ENCODE measurements at places on chromosomes 6 and 20.

- DNase-seq, result no peak
These were observed 6.3 kb upstream of the TGM3 start for GRCh38 chr20:2289475-2289874.

- DNase-seq, result peak; percentile 86
These were observed 46.4 kb downstream of the MOCS1 start for GRCh38 chr6:39887692-39888450.

DNA sequence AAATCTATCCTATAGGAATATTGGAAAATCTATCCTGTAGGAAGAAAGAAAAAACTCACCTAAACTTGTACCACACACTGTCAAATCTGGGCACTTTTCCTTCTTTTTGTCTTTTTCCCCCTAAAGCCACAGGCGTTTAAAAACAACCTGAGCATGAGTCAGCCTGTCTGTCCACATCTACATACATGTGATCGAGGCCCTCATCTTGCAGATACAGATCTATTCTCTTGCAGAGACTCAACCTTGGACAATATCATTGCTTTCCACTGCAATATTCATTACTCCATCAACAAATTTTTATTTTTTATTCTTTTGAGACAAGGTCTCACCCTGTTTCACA is 95.9 kb upstream of the IYD start:
- DNase-seq, result no peak

- no peak for DNase-seq
These were observed 132.4 kb upstream of the ARMC2 start for GRCh38 chr6:108715832-108716231.

DNA sequence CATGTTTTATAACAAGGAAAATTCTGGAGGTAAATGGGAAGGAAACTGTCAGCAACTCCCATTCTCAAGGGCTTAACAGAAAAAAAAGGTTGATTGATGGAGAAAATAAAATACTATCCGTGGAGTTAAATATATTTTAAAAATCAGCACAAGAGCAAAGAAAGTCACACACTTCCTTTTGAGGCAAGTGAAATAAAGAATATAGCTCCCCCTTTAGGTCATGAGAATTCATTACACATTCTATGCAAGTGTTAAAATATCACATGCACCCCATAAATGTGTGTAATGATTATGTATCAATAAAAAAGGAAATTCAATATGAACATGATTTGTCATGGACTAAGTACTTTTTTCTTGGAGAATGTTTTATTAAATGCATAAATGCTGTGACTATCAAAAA is 349.2 kb downstream of the TPBG start:
- no peak for DNase-seq

DNA sequence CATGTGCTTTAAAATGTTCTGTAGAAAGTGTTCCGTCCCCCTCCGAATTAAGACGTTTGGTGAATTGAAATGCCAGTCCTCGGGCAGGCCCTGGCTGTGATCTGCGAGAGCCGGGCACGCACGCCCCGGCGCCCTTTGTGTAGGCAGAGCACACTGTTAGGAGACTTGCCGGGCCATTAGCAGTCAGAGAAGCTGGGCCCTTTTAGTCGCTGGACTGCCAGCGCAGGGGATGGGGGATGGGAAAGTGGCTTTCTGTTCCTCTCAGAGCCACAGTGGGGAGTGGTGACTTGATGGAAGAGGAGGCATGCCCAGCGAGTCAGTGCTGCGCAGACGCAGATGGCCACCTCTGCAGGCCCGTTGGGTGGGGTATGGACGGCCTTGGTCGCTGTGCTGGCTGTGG is 2.2 kb downstream of the PPP1R3G start:
- peak; percentile 47 for DNase-seq

GRCh38 chr6:80214436-80215022 is 108.1 kb downstream of the BCKDHB start:
- DNase-seq, result no peak

DNA sequence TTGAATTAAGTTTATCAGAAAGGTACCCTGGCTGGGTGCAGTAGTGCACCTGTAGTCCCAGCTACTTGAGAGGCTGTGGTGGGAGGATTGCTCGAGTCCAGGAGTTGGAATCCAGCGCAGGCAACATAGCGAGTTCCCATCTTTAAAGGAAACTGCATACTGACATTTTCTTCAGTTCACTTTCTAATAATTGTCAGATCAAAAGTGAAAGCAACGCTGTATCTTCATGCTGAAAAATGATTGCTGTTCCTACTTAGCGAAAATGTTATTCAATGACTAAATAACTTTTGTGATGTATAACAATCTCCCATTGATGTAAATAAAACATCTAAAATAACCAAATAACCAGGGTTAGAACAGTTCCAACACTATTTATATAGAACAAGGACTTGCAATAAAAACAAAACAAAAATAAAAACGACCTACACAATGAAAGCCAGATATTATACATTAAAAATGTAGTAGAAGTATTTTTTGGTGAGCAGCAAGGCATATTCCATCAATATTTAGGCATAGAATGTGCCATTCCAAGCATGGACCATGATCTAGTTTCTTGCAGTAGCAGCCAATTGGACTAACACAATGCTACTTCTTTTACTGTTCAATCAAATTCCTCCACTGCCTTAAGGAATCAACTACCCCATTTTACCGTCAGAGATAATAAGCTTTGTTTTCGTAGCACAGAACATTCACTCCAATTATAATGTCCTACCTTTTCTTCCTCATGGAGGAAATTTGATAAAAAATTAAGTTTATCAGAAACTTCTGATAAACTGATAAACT is 1.5 kb downstream of the LATS1 start:
- DNase-seq, result no peak

GRCh38 chr20:39142407-39143096 is 180.4 kb downstream of the DHX35 start:
- DNase-seq, result no peak

GRCh38 chr6:90249034-90249433 is 47.6 kb downstream of the BACH2 start:
- DNase-seq, result no peak

DNA sequence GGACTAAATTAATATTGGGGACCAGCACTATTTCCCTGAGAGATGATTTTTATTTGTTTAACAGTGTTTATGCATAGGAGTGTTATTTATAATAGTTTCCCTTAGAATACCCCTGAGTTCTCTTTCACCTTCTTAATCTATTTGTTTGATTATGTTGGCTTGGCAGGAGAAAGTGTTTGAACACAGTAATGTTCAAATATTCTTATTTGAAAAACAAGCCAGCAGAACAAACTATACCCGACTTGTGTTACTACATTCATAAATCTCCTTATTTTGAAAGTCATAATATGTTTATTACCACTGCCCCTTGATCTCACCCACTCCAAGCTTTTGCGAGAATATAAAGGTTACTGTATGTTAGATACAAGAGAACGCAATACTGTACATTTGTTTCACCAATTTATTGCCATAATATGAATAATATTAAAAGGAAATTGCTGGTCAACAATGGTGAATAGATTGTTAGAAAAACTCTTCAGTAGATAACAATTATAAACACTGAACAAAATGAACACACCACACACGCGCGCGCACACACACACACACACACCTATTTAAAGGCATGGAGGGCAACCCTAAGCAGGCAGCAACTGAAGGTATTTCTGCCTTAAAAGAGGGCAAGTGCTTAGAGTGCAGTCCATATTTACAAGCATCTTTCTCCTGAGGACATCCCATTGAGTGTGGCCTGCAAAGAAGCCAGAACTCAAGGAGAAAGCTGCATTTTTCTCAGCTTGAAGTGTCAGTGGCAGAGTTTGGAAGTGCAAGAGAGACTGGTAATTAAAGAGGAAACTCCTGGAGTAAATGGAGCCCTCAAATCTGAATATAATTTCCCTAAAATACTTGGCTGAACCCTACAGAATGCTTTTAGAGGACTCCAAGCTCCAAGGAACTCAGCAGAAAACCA is 279.4 kb upstream of the MAN1A1 start:
- DNase-seq, result no peak

DNA sequence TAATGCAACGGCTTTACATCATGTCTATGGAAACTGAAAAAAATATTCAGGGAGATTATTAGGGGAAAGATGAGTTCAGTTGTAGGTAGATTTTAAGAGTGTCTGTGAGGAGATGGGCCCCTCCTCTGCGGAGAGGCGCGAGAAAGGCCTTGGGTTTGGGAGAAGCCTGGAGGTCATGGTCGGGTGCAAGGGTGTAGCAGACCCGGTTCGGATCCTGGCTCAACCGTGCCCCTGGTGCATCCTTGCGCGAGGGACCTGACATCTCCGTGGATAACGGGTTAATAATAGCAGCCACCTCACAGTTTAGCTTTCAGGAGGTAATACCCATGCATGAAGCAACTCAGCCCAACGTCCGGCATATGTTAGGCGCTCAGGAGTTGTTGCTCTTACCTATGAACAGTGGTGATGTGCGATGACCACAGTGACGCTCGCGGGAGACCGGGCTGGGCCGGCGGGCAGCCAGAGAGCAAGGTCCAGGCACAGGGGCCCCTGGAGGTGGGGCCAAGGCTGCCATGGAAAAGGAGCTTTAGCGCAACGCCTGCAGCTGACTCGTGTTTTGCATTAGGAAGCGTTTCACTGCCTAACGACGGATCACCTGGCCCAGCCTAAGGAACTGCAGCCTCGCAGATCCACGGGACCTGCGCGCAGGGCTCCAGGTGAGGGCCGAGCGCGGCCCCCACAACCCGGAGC is 146.4 kb upstream of the ARID1B start:
- DNase-seq, result no peak

DNA sequence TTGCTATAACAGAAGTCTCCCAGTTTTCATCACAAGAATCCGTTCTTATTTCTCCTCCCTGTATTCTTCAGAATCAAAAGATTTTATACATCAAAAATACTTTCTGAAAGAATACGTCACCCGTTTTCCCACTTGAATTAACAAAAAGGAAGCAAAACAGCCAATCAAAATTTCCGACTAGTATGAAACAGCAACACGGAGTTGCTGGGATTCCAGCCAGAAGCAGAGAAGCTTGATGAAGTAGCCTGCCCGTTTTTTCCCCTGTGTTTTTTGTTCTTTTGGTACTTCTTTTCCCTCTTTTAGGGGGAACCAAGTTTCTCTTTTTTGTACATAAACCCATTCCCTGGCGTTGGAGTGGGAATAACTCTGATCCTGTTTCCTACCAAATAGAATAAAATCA is 14.6 kb downstream of the TXLNB start:
- no peak for DNase-seq

DNA sequence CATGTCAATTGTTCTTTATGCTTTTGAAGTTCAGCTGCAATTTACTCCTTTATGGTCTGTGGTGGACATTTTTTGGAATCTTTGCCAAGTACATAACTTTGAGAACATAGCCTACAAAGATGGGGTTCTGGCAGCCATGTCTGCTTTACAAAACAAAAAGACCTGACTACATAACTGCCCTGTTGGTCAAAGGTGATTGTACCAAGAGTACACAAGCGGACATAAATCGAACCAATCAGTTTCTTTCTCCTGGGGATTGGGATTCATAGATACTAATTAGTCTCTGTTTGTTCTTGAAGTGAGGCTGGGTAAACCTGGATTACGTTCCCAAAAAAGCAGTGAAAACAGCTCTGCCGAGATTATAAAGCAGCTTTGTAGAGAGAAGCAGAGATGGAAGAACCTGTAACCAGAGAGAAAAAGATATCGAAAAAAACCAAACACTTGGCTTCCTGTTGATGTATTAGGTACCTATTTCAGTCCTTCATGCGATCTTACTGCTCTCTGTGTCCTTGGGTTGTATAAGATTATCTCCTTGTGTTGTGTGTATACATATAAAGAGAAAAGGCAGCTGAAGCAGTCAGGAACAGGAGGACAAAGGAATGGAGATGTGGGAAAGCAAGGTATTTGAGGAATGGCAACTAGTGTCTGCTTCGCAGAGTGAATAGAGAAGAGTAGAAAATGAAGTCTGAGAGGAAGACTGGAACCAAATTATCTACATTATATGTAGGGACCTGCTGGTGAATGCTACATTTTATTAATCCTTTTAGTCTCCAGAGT is 2.7 kb upstream of the ZFAND3 start:
- DNase-seq, result no peak

DNA sequence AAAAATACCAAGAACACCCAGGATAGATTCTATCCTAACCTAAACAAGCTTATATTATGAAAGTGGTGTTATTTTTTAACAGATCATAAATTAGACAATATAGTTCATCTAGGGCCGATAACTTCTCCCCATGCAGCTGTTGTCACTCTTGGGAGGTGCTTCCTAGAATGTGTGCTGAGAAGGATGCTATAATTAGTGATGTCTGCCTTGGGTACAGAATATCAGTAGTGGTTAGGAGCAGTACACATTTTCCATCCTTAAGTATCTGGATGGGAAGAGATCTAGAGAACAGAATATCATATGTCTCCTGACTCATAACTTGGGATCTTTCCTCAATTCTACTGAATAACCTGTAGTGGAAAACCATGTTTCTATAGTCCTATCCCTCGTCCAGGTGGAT is 214.5 kb downstream of the BCKDHB start:
- DNase-seq, result no peak

DNA sequence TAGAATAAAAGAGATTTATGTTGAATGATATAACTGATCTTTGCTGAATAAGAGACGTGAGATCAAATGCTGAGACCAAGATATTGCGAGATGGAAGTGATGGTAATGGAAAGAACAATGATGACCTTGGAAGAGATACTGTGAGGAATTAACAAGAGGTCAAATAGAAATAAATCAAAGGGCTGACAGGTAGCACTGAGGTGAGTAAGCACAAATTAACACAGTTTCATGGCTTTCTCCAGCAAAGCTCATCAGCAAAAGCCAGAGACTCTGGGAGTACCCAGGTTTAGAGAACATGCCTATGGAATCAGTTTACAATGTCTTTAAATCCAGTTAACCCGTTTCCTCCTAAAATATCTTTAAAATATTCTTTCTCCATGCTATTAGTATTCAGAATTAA is 53.3 kb downstream of the POU3F2 start:
- DNase-seq, result no peak

DNA sequence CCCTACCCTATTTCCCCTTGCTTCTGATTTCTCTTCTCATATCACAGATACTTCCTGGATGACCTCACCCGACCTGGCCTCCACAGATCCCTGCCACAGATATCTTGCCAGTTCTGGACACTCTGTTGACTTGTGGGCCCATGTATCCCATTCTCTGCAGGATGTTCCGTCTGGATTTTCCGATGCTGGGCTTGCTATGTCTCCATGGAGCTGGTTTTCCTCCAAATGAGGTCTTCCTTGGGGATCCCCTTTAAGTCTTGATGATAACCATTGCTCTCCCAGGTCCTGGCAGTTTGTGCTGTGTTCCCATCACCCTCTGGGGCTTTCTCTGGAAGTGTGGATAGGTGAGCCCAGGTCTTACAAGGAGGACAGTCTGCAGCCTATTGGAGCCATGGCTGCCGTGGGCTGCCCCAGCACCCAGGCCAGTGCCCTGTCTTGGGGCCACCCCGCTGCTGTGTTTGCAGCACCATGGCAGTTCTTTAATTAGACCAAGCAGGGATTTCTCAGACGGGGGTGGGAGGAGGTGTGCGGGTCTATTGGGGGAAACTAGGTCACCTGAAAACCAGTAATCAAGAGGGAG is 23.9 kb downstream of the PPP1R16B start:
- no peak for DNase-seq

DNA sequence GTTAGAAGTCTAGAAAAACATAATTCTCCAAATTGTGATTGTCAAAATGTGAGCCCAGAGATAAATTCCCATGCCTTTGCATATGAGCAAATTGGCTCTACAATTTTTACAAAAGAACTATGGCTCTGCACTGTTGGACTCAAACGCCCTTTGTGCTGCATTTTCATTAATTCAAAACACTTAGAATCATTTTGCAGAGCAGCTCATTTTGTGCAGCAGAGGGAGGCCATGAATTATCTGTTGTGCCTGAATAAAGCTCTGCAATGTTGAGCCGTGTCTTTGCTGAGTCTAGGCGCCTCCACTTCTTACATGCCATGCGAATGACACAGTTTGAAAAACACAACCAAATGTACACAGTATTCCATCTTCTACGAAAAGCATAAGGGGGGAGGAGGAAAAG is 230.2 kb downstream of the PRKN start:
- DNase-seq, result no peak

- DNase-seq, result no peak
These were observed 74.1 kb upstream of the PAK5 start for GRCh38 chr20:9912858-9913434.
